ENCODE measurements at places on chromosomes 11 and 22.

DNA sequence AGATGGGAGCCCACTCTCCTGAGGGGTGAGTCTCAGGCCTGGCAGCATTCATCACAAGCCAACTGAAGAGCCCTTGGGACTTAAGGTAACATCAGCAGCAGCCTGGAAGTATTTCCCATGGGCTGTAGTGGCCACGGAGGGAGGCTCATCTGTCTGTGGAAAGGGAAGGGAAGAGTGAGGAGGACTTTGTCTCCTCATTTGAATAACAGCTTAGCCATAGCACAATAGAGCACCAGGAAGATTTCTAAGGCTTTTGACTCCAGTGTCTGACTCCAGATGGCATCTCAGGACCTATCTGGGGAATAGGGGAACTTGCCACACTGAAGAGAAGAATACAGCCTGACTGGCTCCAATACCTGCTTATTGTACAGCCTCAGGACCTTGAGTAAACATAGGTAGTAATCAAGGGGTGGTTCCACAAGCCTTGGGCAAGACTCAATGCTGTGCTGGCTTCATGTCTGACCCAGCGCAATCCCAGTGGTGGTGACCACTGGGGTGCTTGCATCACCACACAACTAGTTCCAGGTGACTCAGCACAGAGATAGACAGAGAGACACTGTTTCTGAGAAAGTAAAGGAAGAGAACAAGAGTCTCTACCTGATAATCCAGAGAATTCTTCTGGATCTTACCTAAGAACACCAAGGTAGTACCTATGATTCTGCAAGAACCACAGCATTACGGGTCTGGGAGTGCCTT lies 510.5 kb upstream of the CCDC179 start:
- no peak for DNase-seq

DNA sequence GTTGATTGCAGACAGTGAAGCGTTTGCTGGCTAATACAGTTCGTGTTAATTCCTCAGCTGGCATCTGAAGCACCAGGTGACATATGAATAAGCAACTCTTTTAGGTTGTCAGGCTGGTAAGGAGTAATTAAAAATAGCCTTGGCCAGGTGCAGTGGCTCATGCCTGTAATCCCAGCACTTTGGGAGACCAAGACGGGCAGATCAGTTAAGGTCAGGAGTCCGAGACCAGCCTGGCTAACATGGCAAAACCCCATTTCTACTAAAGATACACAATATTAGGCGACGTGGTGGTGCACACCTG lies 74.9 kb downstream of the CECR2 start:
- no peak for DNase-seq

GRCh38 chr11:86787656-86788055 lies 12.7 kb upstream of the PRSS23 start:
- DNase-seq = no peak

GRCh38 chr22:17954860-17955587 lies 69.3 kb downstream of the MICAL3 start:
- DNase-seq = no peak

DNA sequence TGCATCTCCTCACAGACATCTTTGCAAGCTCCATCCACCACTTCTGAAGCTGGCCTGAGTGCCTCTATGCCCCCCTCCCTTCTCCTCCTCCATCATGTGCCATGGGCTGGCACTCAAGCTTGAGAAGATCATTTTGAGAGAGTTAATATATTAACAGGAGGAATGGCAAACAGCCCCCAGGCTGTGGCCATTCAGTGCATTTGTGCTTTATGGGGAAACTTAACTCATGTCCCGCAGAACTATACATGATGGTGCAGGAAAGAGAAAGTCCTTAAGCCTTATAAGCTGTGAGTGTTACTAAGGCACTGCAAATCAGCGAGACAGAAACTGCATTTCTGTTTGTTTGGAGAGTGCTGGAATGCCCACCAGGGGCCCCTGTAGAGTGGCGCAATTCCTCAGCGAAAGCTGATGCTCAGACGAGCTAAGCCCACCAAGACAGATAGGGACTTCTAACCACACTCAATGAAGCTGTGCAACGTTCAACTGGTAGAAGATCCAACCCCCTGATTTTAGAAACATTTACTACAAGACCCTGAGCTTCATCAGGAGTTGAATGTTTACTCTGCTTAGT lies 26.8 kb upstream of the PHLDA2 start:
- DNase-seq = no peak

- DNase-seq = no peak
These were observed 73.1 kb downstream of the ELP4 start for GRCh38 chr11:31582697-31583096.

GRCh38 chr11:8806974-8807373 lies 104.0 kb upstream of the AKIP1 start:
- no peak for DNase-seq

GRCh38 chr11:23755769-23756168 lies 741.1 kb upstream of the LUZP2 start:
- DNase-seq = no peak

- no peak for DNase-seq
These were observed 6.4 kb downstream of the ENDOD1 start for GRCh38 chr11:95095858-95096587.

DNA sequence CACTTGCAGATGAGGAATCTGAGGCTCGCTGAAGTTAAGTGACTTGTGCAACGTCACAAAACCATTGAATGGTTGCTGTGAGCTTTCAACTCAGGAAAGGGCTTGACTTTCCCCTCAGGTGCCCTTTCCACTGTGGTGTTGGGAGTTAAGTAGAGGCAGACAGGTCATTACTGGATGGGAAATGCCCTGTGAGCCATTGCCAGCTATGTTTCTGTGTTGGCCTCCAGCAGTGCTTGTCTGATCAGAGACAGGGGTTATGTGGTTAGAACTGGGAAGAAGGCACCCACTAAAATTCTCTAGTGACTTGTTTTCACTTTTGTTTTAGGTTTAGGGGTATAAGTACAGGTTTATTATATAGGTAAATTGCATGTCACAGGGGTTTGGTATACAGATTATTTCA lies 96.6 kb downstream of the FDX1 start:
- DNase-seq = no peak

DNA sequence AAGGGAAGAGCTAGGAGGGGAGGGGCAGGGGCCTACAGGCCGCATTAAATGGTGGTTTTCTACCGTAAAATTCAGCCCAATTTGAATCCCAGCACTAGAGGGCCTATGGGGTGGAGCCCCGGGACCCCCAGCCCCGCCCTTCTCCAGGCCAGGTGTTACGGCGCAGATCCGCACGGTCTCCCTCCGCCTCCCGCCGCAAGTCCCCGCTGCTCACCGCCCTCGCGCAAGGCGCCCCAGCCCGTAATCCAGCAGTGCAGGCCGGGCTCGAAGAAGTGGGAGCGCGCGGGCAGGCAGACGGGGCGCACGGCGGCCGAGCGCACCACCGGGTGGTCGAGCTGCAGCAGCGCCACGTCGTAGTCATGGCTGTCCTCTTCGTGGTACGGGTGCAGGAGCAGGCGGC lies 17.3 kb downstream of the KCTD17 start:
- DNase-seq = no peak

- DNase-seq = no peak
These were observed 20.3 kb upstream of the MICAL2 start for GRCh38 chr11:12090061-12090591.

DNA sequence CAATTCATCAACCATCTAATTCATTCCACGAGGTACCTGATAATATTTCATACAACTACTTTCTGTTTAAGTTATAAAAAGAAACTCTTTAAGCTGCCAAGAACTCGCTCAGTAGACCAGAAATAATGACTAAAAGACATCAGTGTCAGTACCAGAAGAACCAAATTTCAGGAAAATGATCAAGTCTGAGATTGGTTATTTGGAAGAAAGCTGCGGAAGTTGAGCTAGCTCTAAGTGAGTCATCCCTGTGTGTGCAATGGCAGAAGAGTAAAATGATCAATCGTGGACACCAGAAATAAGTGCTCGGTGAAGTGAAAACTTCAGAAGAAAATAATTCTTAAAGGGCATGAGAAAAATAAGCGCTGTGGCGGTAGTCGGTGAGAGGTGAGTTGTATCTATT lies 933.2 kb upstream of the CHORDC1 start:
- no peak for DNase-seq

DNA sequence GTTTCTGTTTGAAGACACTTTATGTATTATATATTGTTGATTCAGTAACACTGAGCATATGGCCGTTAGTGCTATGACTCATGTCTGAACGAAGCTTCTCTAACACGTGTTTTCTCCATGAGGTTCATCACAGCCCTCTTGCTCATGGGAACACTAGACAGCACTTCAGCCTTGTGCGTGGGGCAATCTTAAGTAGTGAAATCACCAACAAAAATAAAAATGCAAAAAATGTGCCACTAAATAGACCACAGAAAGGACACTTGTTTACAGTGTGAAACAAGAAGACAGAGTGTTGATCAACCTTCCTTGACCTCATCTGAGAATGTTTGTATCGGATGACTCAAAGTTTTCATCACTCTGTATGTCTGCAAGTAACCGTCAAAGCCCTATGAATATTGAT lies 94.5 kb downstream of the FDX1 start:
- no peak for DNase-seq

- no peak for DNase-seq
These were observed 29.3 kb downstream of the EIF3F start for GRCh38 chr11:8016440-8016839.

- DNase-seq = no peak
These were observed 521.9 kb downstream of the INSC start for GRCh38 chr11:15636521-15637089.

DNA sequence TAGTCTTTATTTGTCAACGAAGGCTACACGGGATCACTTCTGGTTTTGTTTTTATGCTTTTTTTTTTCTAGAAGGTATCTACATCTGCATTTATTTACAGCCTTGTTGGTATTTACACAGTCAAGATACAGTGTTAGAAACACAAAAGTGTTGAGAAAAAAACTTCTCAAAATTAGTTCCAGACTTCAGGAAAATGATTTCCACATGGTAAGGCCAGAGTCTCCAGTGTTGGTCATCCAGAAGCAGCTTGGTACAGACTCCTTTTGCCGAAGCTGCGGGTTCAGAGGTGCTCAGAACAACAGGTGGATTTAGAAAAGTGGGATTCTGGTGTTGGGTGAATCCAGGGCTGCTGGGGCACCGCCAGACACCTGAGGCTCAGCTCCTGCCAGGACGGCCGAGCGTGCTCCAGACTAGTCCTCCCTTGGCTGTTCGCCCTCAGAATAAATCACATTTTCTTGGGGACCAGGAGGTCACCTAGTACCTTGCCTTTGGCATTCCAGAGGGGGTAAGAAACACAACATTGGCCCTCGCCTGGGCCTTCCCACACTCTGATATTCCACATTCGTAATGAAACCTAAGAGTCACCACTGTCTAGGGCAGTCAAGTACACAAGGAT lies 78.7 kb upstream of the NARS2 start:
- no peak for DNase-seq

GRCh38 chr11:99565333-99565732 lies 544.6 kb downstream of the CNTN5 start:
- no peak for DNase-seq

DNA sequence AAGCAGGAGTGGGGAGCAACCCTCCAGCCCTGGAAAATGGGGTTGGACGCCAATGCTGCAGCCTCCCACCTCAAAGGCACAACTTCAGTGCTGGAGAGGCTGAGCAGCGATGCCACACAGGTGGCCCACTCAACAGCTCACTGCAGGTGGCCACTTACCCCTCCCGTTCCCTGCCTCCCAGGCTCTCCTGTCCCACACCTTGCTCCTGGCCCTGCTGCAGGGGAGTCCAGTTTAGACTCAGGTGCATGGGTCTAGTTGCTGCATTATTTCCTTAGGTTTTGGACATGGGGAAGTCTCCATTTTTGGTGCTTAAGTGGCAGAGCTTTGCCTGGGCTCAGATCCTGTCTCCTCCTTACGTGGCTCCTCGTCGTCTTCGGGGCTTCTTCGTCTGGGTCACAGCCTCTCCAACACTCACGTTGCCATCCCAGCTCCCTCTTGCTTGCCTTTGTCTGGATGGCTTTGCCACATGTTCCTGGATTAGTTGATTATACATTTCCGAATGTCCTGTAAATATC lies 898.3 kb downstream of the BRD1 start:
- DNase-seq = no peak

GRCh38 chr11:47278769-47279168 lies 8.8 kb downstream of the MADD start:
- no peak for DNase-seq

GRCh38 chr11:27421819-27422494 lies 50.6 kb downstream of the LGR4 start:
- no peak for DNase-seq

DNA sequence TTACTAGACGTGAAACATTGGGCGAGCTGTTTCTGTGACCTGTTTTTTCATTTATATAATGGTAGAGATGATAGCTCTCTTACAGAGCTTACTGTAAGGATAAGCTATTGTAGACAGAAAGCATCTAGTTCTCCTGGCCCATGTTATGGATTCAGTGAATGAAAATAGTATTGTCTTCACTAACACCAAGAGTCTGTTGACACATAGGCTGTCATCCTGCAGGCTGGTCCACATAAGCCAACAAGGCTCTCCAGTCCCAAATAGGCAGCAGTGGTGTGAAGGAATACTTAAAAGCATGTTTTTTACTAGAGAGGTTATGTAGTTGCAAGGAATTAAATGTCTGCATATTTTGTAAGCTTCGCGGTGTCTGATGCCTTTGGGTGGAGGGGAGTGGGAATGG lies 377.8 kb upstream of the CCDC90B start:
- DNase-seq = no peak

- no peak for DNase-seq
These were observed 10.5 kb downstream of the ZMAT5 start for GRCh38 chr22:29756341-29756740.

DNA sequence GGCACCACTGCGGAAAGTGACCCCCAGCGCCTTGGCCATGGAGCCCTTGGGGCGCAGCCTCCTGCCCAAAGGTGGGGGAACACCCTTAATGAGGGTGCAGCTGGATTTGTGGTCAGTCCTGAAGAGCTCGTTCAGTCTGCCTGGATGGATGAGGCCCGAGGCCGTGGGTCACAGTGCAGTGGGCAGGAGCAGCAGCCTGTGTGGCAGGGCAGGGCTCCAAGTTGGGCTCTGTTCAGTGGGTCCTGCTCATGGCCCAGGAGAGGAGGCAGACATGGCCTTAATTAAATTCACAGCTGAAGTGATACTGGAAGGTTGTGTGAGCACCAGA lies 33.3 kb downstream of the FAM83F start:
- DNase-seq = no peak

- DNase-seq = no peak
These were observed 302.7 kb downstream of the DDX10 start for GRCh38 chr11:108967571-108967970.

- no peak for DNase-seq
These were observed 37.3 kb downstream of the SERPIND1 start for GRCh38 chr22:20811171-20811570.

- no peak for DNase-seq
These were observed 389.7 kb downstream of the NXPE2 start for GRCh38 chr11:115067900-115068530.

All from stimulated activated naive CD8-positive, alpha-beta T cell treated with anti-CD3 and anti-CD28 coated beads, Interleukin-15, Interleukin-2, amounts not matched to agents 100 U/mL and 50 U/mL, for 24 hours (primary cell).